Germinal center (tissue), 1 donor: ENCODE measurements at places on chromosomes 13 and 19.

GRCh38 chr19:4414144-4414799 lies 11.8 kb downstream of the CHAF1A start:
- DNase-seq: no peak

DNA sequence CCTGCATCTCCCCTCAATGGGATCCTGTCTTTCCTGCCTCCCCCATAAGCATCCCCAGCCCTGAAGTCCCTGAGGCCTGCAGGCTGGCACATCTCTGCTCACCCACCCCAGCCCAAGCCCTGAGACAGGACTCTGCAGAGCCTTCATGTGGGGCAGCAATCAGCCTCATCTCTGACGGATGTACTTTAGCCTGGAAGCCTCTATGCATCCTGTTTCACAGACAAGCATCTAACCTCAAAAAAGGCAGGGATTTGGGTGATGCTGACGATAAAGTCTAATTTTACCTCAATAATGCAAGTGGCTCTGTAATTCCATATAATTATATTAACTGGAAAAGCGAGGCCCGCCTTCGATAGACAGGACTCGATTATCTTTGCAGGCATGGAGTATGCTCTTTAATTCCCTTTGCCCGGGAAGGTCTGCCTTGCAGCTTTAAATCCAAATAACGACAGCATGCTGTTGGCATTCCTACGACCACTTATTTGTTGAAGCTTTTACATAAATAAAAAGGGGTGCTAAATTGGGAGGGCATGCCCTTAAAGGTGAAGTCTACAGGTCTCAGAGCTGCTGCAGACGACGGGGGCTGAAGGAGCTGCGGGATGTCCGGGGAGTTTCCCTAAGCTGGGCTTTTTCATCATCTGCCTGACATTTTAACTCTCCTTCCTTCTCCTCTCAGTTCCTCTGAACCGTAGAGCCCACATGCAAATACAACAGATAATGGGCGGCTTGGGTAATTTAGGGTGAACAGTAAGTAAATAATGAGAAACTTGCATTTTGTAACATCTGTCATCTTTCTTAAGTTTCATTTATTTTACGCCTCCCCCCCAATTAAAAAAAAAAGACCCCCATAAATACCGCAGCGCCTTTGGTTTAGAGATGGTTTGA lies 211.5 kb downstream of the URI1 start:
- DNase-seq: peak; percentile 56

GRCh38 chr13:38530492-38530891 lies 156.4 kb upstream of the FREM2 start:
- DNase-seq: no peak

GRCh38 chr13:28954810-28955209 lies 134.7 kb downstream of the MTUS2 start:
- DNase-seq: no peak

GRCh38 chr19:40190891-40191835 lies at the start of gene MAP3K10:
Gene MAP3K10 (plus strand): TSS chr19:40191426. CDS start chr19:40192032, 606 bp downstream.
- peak; percentile 85 for DNase-seq

- no peak for DNase-seq
Measured at GRCh38 chr19:44668985-44669764, 2.1 kb upstream of the CEACAM19 start.

GRCh38 chr13:27483421-27483820 lies 33.1 kb upstream of the MTIF3 start:
- DNase-seq: no peak

DNA sequence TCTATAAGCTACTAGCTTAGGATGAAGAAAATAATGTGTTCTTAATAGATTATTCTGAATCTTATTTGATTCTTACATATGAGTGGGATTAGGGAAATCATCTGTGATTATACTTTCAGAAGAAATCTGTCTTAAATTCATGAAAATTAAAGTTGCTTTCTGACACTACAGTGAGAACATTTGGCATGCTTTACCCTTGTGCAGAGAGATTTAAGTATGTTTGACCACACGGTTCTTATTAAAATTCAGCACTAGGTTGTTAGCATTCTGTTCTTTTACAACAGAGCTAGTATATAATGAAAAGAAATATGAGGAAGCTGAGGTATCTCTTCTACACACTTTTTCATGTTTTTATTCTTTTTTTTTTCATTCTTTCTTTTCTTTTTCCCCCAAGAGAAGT lies 2723.9 kb downstream of the PCDH9 start:
- DNase-seq: no peak

DNA sequence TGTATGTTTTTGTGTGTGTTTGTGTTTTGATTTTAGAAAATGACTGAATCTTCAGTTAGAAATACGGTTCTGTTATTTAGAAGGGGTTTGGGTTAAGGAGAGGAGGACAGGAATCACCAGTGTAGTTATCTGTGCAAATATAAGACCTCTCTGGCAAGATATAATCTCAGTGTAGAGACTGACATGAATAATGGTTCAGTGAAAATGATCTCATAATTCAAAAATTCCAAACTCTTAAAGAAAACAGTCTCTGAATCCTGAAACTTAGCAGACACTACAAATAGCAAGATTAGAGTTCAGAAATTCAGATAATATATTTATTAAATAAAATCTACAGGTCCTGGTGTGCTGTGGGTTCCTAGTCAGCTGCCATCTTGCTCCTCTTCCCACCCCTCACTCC lies 73.5 kb downstream of the PDS5B start:
- DNase-seq: no peak

- DNase-seq: no peak
Measured at GRCh38 chr13:59684105-59684504, 479.6 kb downstream of the DIAPH3 start.

- peak; percentile 36 for DNase-seq
Measured at GRCh38 chr13:39451860-39452301, 151.1 kb downstream of the LHFPL6 start.

- DNase-seq: no peak
Measured at GRCh38 chr19:10727685-10728201, 9.9 kb downstream of the DNM2 start.

GRCh38 chr19:47761566-47761965 lies 16.2 kb downstream of the NOP53 start:
- no peak for DNase-seq

DNA sequence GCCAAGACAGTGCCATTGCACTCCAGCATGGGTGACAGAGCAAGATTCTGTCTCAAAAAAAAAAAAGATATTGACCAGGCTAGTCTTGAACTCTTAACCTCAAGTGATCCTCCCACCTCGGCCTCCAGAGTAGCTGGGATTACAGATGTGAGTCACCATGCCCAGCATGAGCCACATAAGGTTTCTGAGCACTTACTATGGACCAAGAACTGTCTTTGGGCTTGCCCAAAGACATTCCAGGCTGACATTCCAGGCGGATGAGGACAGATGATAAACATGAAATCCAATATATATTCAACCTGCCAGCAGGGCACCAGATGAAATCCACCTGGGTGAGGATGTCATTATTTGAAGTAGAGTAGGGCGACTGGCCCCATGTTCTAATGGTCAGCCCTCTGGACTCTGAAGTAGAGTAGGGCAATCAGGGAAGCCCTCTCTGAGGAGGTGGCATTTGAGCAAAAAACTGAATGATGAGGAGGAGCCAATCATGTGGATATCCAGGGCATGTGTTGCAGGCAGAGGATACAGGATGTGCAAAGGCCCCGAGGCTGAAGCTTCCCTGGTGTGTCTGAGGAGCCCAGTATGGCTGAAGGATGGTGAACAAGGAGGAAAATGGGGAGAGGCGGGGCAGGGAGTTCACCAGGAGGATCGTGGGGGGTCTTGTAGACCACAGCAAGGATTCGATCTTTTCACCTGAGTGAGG lies 4.0 kb downstream of the C19orf38 start:
- DNase-seq: no peak

- DNase-seq: no peak
Measured at GRCh38 chr13:105602956-105603670, 932.3 kb downstream of the EFNB2 start.

GRCh38 chr13:76091076-76091475 lies 454.9 kb downstream of the LMO7 start:
- no peak for DNase-seq

GRCh38 chr13:74620308-74620707 lies 486.1 kb upstream of the KLF12 start:
- no peak for DNase-seq

GRCh38 chr13:44093607-44094564 lies 214.2 kb downstream of the LACC1 start:
- DNase-seq: no peak

DNA sequence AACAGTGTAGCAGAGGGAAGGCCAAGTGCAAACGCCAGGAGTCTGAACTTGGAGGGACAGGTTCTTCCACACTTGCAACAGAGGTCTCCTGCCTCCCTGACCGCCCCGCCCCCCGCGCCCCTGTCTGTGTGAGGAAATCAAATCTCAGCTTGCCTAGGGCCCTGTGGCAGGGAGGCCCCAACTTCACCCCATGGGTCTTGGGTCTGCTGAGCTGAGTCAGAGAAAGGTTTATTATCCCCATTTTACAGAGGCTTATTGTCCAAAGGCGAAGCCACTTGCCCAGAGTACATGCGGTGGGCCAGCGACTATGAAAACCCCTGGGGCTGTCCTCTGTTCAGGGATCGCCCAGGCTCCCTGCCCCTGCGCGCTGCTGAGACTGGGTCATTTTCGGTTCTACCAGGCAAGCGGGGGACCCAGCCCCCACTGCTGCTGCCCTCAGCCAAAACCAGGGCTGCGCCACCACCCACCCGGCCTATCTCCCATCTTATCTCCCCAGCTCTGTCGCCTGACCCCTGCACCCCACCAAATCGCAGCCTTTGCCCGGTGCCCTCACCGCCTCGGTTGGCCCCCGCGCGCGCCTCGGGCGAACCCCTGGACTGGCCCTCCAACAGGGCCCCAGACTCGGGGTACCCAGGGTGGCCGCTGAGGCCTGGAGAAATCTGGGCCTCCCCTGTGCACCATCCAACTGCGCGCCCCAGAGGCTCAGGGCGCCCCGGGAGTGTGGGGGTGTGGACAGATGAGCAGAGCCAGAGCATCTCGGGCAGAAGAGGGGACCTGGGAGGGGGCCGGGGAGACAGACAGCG lies 850 bp upstream of the CERS4 start:
- no peak for DNase-seq

DNA sequence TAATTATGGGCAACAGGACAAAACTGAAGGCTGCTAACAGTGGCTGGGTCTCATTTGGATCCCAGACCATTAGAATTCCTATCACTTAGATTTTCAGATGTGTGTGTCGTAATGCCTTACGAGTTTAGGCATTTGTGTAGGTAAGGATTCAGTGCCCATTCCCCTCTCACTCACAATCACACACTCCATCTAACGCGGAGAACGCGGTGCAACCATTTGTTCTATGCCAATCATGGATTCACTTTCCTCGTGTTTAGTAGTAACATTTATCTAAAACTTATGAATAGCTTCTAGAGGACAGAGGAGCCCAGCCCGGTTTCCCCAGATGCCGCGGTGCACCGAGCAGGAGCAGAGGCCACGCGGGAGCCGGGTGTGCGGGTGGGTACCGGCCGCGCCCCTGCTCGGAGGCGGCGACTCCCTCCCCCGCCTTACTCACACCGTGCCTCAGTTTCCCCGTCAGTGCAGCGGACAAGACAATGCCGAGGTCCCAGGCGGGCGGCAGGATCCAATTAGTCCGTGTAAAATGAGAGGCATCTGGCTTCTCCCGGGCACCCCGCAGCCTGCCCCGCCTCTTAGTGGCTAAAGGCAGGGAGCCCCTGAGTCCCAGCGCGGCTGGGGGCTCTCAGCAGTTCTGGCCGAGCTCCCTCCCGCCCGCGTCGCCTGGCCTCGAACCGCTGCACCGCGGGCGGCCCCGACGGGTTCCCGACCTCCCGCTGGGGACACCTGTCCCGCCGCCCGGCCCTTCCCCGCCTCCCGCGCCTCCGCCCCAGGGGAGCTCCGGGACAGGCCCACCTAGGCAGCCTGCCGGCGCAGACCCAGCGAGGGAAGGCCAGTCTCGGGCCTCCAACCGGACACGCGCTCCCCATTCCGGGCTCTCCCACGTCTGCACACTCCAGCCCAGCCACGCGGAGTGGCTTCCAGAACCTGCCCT lies 5.9 kb upstream of the C1QTNF9B start:
- DNase-seq: no peak

DNA sequence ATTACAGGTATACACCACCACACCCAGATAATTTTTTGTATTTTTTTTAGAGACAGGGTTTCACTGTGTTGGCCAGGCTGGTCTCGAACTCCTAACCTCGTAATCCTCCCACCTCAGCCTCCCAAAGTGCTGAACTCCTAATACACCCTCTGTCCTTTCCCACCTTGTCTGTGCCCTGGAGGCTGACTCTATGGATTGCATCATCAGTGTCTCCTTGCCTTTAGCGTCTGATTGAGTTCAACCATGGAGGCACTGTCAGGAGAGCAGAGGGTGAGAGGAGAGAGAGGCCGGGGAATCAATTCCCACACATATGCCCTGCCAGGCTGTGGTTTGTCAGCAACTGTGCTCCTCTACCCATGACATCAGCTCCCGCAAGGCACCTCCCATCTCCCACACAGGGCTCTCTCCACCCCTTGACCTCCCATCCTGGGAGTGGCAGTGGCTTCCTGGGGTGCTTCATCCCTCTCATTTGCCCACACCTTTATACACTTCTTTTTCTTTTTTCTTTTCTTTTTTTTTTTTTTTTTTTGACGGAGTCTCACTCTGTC lies 12.6 kb upstream of the LILRB4 start:
- DNase-seq: no peak

DNA sequence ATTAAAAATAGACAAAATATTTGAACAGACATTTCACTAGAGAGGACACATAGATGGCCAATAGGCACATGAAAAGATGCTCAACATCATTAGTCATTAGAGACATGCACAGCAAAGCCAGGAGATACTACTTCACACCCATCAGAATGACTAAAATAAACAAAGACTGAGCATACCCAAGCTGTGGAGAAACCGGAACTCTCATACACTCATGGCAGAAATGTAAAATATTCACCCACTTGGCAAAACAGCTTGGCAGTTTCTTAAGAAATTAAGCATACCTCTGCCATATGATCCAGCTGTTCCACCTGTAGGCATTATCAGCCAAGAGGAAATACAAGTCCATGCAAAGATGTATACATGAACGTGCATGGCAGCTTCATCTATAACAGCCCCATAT lies 213.4 kb downstream of the TSHZ3 start:
- no peak for DNase-seq

GRCh38 chr19:13884726-13885591 lies 8.0 kb downstream of the NANOS3 start:
- no peak for DNase-seq

- no peak for DNase-seq
Measured at GRCh38 chr19:51448411-51449016, 9.7 kb downstream of the SIGLEC8 start.

- no peak for DNase-seq
Measured at GRCh38 chr19:48830088-48830487, 6.2 kb downstream of the HSD17B14 start.

DNA sequence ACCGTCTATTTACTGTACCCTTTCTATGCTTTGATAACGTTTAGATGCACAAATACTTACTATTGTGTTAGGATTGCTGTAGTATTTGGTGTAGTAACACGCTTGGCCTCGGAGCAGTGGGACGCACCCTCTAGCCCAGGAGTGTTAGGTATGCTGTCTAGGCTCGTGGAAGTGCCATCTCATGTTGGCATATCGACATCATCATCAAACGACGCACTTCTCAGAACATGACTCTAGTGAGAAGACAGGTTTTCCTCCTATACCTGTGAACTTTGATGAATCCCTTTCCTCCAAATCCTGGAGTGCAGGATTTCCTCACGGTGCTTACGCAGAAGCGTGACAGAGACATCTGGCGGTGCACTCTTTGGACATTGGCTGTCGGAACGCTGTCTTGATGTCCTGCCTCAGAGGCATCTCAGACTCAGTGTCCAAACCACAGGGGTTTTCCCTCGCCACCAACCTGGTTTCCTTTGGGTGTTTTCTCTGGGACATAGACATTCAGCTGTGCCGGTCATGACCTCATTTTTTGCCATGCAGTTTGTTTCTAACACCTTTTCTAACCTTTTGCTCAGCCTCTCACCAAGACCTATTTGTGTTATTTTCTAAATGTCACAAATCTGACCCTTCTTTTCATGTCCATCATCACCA lies 6.3 kb downstream of the SNRNP70 start:
- DNase-seq: no peak
